ENCODE measurements at places on chromosomes 13 and 19. TPM values are rescaled to one million over a fixed set of nuclear protein-coding genes. Genes with fewer than 3 reads are reported as not detected.

CPAMD8 gene
- 6.3 TPM for total RNA-seq

ZNF773 gene
- 5.7 TPM for total RNA-seq

NTF4 gene
- not detected for total RNA-seq

PRODH2 gene
- not detected for total RNA-seq

RPL13A gene
- 1,658 TPM for total RNA-seq

APLP1 gene
- 7.3 TPM for total RNA-seq

DACT3 gene
- total RNA-seq = 72.0 TPM

RNF225 gene
- total RNA-seq = not detected

GNG8 gene
- not detected for total RNA-seq

FGF22 gene
- 0.37 TPM for total RNA-seq

TRAPPC6A gene
- 7.7 TPM for total RNA-seq

ZNF845 gene
- total RNA-seq = 6.7 TPM

CCL25 gene
- not detected for total RNA-seq

WTIP gene
- 28.6 TPM for total RNA-seq

CCDC8 gene
- 17.7 TPM for total RNA-seq

KIR3DL1 gene
- not detected for total RNA-seq

SUGP2 gene
- total RNA-seq = 51.1 TPM

C19orf38 gene
- 2.0 TPM for total RNA-seq

OR7C1 gene
- not detected for total RNA-seq

LILRB2 gene
- total RNA-seq = 12.9 TPM

NALCN gene
- total RNA-seq = 18.9 TPM

PDE4C gene
- 0.90 TPM for total RNA-seq

HPN gene
- total RNA-seq = 1.00 TPM

GPR183 gene
- 12.1 TPM for total RNA-seq

GNG7 gene
- 3.2 TPM for total RNA-seq

MBD3L3 gene
- not detected for total RNA-seq

KCNJ14 gene
- 0.65 TPM for total RNA-seq

RNF113B gene
- not detected for total RNA-seq

ZNF492 gene
- total RNA-seq = 0.33 TPM

PSG3 gene
- not detected for total RNA-seq

WDR87 gene
- total RNA-seq = not detected

ZNF331 gene
- total RNA-seq = 45.7 TPM

HCST gene
- 12.4 TPM for total RNA-seq

DNAAF3 gene
- total RNA-seq = not detected

PRSS57 gene
- total RNA-seq = not detected

SWSAP1 gene
- total RNA-seq = 1.8 TPM

GARIN5A gene
- not detected for total RNA-seq

MTUS2 gene
- 0.69 TPM for total RNA-seq

SERP2 gene
- total RNA-seq = 5.1 TPM

RAB20 gene
- 8.5 TPM for total RNA-seq

PSG2 gene
- not detected for total RNA-seq

TEX29 gene
- 0.29 TPM for total RNA-seq

SHISA7 gene
- not detected for total RNA-seq

TMEM255B gene
- 20.2 TPM for total RNA-seq

TBXA2R gene
- 46.9 TPM for total RNA-seq

CD70 gene
- total RNA-seq = not detected

BRCA2 gene
- 1.8 TPM for total RNA-seq
